IPS DF 6.9 (cell line): ENCODE measurements at places on chromosomes 16 and 17.
A peak's percentile ranks its signal among the peaks of the same experiment; 100 is the strongest.

GRCh38 chr17:58007781-58008706 is 998 bp upstream of the SRSF1 start:
- no peaks in the 10 kb centered on the region for H3K4me1 ChIP-seq
- peaks cover 7% of the 10 kb centered on the region; the same call in 1 of the 2 replicates for H3K36me3 ChIP-seq
- H3K27me3 ChIP-seq: no peaks in the 10 kb centered on the region
- H3K27ac ChIP-seq: no peak overlapping the region
- no peak for DNase-seq

GRCh38 chr17:58307468-58308172 is 21.0 kb downstream of the TSPOAP1 start:
- no peaks in the 10 kb centered on the region for H3K36me3 ChIP-seq

DNA sequence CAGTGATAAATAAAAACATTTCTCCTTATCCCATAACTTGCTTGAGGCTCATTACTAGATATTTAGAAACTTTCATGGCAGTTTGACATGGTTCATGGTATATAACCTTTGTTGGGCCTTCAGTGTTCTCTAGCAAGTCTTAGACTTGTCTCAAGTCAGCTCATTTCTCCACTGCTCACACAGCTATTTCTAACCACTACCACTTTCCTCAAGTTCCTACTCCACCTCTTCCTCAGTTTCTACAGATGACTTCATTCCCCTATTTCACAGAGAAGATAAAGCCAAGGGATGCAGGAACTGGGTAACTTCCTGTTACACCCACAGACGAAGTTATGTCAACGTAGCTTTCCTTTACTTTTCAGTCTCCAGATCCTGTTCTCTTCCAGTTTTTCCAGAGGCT is 23.2 kb downstream of the NLK start:
- H3K36me3 ChIP-seq: no peaks in the 10 kb centered on the region
- H3K27me3 ChIP-seq: no peaks in the 10 kb centered on the region
- H3K4me3 ChIP-seq: no peak overlapping the region
- DNase-seq: no peak
- H3K4me1 ChIP-seq: no peaks in the 10 kb centered on the region

- no peak overlapping the region for H3K27ac ChIP-seq
- no peaks in the 10 kb centered on the region for H3K36me3 ChIP-seq
- peaks cover 7% of the 10 kb centered on the region for H3K4me1 ChIP-seq
- H3K27me3 ChIP-seq: no peaks in the 10 kb centered on the region
These were observed 19.7 kb downstream of the SDK2 start for GRCh38 chr17:73624496-73624988.

DNA sequence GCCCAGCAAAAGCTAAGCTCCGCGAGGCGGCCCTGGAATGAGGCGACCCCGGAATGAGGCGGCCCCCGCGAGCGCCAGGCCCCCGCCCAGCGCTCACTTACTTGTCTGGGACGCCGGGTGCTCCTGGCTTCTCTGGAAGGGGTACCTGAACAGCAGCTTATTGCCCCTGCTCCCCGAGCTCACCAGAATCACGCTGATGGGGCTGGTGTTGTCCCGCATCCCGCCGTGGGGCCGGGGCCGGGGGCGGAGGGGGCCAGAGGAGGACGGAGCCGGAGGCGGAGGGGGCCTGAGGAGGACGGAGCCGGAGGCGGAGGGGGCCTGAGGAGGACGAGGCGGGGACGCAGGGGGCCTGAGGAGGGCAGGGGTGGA is 440 bp downstream of the NPRL3 start:
- no peaks in the 10 kb centered on the region for H3K36me3 ChIP-seq
- H3K4me1 ChIP-seq: no peaks in the 10 kb centered on the region
- no peak overlapping the region for H3K27ac ChIP-seq
- peak overlapping the region; percentile 36 for H3K4me3 ChIP-seq
- no peaks in the 10 kb centered on the region for H3K27me3 ChIP-seq

DNA sequence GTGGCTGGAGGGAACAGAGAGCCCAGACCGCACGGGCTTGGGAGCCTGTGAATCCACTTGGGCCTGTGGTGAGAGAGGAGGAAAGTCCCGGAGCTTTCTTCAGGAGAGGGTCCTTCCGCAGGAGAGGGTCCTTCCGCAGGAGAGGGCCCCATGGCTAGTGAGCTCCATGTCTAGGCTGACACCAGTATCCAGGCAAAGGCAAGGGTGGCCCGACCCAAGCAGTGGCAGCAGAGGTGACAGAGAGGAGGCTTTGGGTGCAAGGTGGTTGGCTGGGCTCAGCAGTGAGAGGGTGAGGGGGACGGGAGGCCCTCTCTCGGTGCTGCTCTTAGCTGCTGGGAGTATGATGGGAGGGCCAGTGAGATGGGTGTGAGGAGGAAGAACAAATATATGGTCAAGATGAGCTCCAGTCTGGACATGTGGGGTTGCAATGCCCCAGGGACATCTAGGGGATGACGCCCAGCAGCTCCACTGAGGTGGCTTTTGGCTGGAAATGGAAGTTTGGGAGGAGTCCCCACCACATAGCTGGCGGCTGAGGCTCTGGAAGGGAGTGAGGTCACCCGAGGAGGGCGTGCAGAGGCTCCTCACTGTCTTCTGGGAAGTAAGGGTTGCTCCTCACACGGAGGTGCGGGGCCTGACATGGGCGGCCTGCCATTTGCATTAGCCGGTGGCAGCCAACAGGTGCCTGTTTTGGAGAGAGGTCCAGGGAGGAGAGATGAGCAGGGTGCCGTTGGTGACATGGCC is 2.3 kb upstream of the HSD3B7 start:
- DNase-seq: no peak
- no peak overlapping the region for H3K27ac ChIP-seq
- H3K27me3 ChIP-seq: no peaks in the 10 kb centered on the region
- peaks cover 2% of the 10 kb centered on the region; the same call in 1 of the 2 replicates for H3K4me1 ChIP-seq
- H3K4me3 ChIP-seq: no peak overlapping the region

GRCh38 chr16:14501331-14502255 is 128.5 kb downstream of the PARN start:
- H3K36me3 ChIP-seq: no peaks in the 10 kb centered on the region
- no peak for DNase-seq
- peaks cover 8% of the 10 kb centered on the region for H3K4me1 ChIP-seq
- H3K27ac ChIP-seq: no peak overlapping the region
- H3K27me3 ChIP-seq: no peaks in the 10 kb centered on the region
- no peak overlapping the region for H3K4me3 ChIP-seq

DNA sequence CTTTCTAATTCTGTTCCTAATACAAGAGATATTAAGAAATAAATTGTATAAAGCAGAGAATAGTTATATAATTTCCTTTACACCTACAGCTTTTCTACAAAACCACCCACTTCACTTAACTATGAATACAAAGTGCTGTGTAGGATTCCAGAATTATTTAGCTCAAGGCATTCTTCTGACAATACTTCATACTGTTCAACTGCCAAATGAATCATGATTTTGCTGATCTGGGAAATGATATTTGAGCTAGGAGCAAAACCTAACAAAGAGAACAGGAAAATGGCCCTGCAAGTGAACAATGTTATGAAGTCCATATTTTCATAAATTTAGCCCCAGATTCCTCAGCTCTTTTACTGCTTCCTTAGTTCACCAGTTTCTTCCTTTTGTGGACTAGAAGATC is 12.9 kb downstream of the BBS2 start:
- H3K4me1 ChIP-seq: no peaks in the 10 kb centered on the region
- H3K4me3 ChIP-seq: no peak overlapping the region
- no peak for DNase-seq
- H3K27me3 ChIP-seq: no peaks in the 10 kb centered on the region
- no peaks in the 10 kb centered on the region for H3K36me3 ChIP-seq
- no peak overlapping the region for H3K27ac ChIP-seq

DNA sequence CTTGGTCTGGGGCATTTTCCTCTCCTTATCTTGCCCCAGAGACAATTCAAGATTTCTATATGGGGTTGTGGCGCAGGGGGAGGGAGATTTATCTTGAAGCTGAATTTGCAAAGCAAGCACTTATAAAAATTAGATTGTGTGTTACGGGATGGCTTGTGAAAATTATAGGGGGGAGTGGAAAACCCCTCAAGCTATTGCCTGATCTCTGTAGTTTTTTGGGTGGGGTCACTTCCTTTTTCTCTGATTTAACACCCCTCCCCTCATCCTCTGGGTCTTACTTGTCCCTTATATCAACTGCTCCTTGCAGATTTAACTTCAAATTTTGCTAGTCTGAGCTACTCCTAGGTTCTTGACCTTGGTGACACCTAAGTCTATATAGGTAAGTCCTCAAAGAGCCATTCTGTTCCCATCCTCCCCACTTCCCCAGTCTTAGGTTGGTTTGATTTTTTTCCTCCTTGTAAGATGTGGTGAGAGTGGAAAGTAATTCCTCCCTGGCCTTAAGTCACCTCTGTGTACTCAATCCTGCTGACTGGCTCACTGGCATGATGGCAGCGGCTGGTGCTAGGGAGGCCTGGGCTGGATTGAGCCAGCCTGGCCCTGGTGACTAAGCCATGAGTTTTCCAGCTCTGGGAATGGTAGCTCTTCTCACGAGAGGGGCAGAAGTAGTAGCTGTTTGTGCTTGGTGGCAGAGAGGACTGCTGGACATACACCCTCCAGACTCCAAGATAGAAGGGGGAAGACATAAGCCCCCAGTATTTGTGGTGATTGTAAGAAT is 2.3 kb downstream of the ARL4D start:
- no peaks in the 10 kb centered on the region for H3K4me1 ChIP-seq
- DNase-seq: no peak
- no peaks in the 10 kb centered on the region for H3K36me3 ChIP-seq
- no peaks in the 10 kb centered on the region for H3K27me3 ChIP-seq
- no peak overlapping the region for H3K27ac ChIP-seq

GRCh38 chr16:94918-95265 is 16.9 kb downstream of the MPG start:
- no peaks in the 10 kb centered on the region for H3K27me3 ChIP-seq
- H3K27ac ChIP-seq: no peak overlapping the region
- H3K4me3 ChIP-seq: no peak overlapping the region
- no peak for DNase-seq
- peaks cover 16% of the 10 kb centered on the region for H3K36me3 ChIP-seq
- no peaks in the 10 kb centered on the region for H3K4me1 ChIP-seq

- H3K27ac ChIP-seq: no peak overlapping the region
- no peaks in the 10 kb centered on the region for H3K4me1 ChIP-seq
- no peak for DNase-seq
- no peak overlapping the region for H3K4me3 ChIP-seq
- H3K27me3 ChIP-seq: no peaks in the 10 kb centered on the region
- no peaks in the 10 kb centered on the region for H3K36me3 ChIP-seq
These were observed 15.4 kb upstream of the NUBP1 start for GRCh38 chr16:10728003-10728887.

DNA sequence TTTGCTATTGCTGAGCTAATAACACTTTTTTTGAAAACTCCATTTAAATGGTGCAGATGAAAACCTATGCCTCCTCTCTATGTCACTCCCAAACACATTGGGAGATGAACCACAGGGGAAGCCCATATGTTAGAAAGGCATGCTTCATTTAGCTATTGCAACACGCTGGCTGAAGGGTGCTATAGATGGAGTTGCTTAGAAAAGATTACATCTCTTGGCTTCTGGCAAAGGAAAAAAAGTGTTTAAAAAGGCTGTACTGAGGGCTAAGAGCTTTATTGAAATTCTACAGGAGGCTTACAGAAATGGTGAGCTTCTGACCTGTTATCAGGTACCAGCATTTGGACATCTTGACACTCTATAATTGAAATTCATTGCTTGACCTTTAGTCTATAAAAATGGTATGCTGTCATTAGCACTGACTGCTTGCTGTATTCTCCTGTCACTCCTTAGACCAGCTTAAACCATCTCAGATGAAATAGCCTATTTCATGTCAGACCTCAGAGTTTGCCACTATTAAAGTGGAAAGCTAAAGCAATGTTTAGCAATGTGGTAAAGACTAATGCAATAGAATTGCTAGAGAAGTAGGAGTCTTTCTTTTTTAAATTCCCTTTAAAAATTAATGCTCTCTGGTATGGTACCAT is 503.9 kb downstream of the CDH11 start:
- H3K4me1 ChIP-seq: peaks cover 2% of the 10 kb centered on the region; the same call in 1 of the 2 replicates
- no peaks in the 10 kb centered on the region for H3K36me3 ChIP-seq
- H3K27me3 ChIP-seq: no peaks in the 10 kb centered on the region
- no peak for DNase-seq

DNA sequence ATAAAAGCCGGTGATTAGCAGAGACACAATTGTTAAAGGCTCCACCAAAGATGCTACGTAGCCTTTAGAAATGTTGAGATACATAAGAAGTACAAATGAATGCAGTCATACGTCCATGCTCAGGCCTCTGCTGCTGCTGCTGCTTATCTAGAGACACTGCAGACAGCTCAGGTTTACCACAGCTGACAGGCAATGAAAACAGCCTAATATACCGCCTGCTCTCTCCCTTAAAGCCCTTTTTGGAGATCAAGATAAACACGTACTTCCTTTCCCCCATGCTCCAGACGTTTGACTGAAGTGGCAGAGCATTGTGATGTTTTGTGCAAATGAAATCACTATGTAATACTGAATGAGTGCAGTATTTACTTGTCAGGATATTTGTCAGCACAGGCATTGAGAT is 185.3 kb downstream of the AATF start:
- H3K4me1 ChIP-seq: peaks cover 1% of the 10 kb centered on the region; the same call in 1 of the 2 replicates
- H3K27me3 ChIP-seq: no peaks in the 10 kb centered on the region
- peaks cover 4% of the 10 kb centered on the region; the same call in 1 of the 2 replicates for H3K36me3 ChIP-seq
- H3K27ac ChIP-seq: no peak overlapping the region

DNA sequence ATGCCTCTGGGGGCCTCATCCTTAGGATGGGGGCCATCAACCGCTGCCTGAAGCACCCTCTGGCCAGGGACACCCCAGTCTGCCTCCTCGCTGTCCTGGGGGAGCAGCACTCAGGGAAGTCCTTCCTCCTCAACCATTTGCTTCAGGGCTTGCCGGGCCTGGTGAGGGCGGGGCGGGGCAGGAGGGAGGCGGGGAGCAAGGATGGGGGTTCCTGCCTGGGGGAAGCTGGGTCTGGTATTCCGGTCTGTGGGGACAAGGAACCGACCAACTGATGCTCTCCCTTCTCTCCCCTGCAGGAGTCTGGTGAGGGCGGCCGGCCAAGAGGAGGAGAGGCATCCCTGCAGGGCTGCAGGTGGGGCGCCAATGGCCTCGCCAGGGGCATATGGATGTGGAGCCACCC is 2.0 kb downstream of the RNF112 start:
- peaks cover 1% of the 10 kb centered on the region; the same call in 1 of the 2 replicates for H3K4me1 ChIP-seq

DNA sequence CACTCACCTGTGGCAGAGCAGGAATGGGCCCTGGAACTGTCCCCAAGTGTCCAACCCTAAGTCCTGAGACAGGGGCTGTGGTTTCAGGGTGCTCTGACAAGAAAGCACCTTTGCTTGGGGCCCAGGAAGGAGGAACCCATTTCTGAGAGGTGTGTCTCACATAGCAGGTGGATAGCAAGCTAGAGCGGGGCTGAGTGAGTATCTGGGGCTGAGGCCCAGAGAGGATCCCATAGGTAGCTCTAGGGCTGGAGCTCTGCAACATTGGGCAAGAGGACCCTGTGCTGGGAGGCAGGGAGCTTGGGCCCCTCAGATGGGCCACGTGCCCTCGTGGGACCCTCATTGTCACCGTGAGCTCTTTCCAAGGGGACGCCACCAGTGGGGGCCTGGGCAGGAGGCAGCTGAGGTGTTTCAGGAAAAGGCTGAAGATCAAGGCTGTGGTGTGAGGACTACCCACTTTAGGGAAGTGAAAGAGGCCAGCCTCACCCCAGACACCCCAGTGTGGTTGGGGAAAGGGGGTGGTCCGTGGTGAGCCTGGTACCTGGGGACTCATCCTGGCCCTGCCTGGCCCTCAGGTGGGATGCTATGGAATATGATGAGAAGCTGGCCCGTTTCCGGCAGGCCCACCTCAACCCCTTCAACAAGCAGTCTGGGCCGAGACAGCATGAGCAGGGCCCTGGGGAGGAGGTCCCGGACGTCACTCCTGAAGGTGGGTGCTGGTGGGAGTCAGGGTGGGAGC is 5.3 kb downstream of the DEF8 start:
- no peak for DNase-seq
- H3K4me3 ChIP-seq: no peak overlapping the region
- peaks cover 2% of the 10 kb centered on the region; the same call in 1 of the 2 replicates for H3K4me1 ChIP-seq

- no peaks in the 10 kb centered on the region for H3K27me3 ChIP-seq
- peaks cover 5% of the 10 kb centered on the region; the same call in 1 of the 2 replicates for H3K36me3 ChIP-seq
- no peak within 1 kb of the TSS for H3K27ac ChIP-seq
- H3K4me1 ChIP-seq: peaks cover 3% of the 10 kb centered on the region
These were observed at the start of gene HERPUD1 for GRCh38 chr16:56931892-56932720. Gene HERPUD1, plus strand, starts transcription at chr16:56932142. Its CDS starts 103 bp downstream, at chr16:56932245.
